ENCODE measurements at places on chromosomes 13 and 19.

- DNase-seq, result no peak
Measured at GRCh38 chr13:49146950-49147355, 73.2 kb upstream of the MLNR start.

DNA sequence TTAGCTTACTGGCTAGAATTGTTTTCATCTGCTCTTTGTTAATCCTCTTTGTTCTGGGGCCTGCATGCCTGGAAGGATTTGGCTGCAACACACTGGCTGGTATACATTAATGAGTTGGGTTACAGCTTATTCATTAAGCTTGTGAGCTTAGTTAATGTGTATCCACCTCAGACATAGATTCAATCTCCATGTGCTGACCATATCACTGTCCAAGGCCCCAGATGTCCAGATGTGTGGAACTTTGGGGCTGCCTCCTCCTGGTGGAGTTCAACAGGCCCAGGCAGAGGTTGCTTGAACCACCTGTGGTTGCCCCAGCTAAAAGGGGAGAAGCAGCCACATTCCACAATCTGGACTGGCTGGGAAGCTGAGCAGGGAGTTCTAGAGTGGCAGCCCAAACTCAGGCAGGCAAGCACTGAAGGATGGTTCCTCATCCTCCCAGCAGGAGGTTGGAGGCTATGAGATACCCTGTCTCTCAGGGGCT, 5.4 kb downstream of the DIAPH3 start:
- no peak for DNase-seq

GRCh38 chr13:26698392-26699196, 62.0 kb downstream of the GPR12 start:
- no peak for DNase-seq

- no peak for DNase-seq
Measured at GRCh38 chr13:45861322-45861721, 9.8 kb upstream of the SIAH3 start.

- peak; percentile 34 for DNase-seq
Measured at GRCh38 chr19:46495786-46496099, at the start of gene PNMA8B. Gene PNMA8B (minus strand): TSS chr19:46495867. CDS start chr19:46495465, 402 bp downstream.

DNA sequence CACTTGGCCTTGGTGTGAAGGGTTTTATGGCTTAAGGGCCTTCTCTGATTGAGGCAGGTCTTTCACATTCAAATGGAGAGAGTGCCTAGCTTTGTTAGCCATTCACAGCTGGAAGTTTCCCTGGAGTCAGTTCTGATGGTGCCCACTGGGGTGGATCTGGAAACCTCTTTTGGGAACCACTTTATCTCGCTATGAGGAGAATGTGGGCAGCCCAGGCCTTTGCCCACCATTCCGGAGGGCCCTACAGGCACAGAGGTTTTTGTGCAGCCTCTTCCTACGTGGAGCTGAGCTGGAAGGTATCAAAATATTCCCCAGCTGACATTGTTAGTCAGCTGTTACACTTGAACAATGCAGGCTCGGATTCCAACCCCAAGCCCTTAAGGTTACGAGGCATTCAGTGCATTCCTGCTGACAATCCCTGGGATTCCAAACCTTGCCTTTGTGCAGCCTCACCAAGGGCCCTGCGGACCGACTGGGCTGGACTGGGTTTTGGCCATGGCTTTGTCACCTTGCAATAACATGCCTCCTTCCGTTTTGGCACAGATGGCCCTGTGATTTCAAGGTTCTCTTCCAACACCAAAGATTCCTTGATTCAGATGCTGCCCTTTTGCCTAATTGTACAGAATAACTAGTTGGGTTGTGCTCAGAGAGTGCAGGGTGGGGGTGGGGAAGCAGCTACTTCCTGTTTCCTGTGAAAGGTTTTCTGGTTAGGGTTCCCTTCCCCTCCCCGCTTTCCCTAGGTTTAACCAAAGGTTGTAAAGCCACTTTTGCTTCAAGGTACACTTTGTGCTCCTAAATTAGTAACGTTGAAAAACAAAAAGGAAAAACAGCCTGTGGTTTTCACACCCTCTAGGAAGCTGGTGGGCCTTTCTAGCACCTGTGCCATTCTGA, 27.0 kb downstream of the SAE1 start:
- no peak for DNase-seq

DNA sequence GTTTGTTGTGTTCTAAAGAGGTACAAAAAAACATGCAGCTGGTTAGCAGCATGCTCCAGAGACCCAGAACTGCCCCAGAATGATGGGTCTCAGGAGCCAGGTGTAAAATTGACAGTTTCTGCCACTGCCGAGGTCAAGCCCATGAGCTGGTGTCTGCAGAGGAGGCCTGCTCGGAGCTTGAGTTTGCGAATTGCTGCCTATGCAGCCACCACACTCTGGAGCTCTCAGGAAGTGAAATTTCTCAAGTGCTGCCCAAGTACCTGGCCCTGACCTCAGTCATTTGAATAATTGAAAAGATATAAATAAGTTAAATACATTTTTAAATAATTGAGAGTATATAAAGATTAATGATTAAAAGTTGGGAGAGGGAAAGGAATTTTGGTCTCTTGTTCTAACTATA, 66.4 kb downstream of the ZAR1L start:
- no peak for DNase-seq

DNA sequence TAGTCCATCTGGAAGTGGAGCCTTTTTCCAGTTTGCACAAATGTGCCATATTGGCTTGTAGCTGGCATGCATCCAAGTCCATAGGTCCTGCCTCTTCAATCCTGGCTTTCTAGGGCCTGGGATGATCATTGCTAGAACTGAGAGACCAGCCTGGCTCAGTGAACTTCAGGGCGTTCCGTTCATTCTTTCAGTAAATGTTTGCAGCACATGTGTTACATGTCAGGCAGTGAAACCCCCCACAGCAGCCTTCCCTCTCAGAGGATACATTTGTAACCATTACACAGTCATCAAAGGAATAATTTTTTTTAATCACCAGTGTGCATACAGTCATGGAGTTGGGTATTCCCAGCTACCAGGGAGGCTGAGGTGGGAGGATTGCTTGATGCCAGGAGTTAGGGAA, 9.7 kb downstream of the FUT2 start:
- no peak for DNase-seq

Data from NCI-H1436 treated with DMSO at 0.1 percent for 48 hours (cell line).